ENCODE measurements at places on chromosomes 1 and 21.
A peak's percentile ranks its signal among the peaks of the same experiment; 100 is the strongest.

GRCh38 chr1:1144122-1144842 lies 28.4 kb upstream of the C1orf159 start:
- DNase-seq: peak; percentile 48

- no peak for DNase-seq
Observed at GRCh38 chr1:44012941-44013609, 18.2 kb downstream of the SLC6A9 start.

- no peak for DNase-seq
Observed at GRCh38 chr1:228691211-228691610, 44.1 kb upstream of the RHOU start.

DNA sequence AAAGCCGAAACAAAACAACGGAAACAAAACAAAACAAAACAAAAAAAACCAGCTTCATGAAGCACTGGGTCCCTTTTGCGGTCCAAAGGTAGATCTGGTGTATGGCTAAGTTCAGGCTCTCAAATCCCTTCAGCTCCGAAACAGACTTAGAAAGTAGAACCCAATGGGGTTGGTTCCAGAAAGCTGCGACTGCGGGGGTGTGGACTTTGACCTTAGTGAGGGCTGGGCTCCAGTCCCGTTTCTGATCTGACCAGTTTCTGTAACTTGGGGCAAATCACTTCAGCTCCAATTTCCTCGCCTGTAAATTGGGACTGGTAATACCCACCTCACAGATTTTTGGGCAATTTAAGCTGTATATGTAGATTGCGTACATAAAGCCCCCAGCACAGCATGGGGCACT lies 105.2 kb downstream of the ZSCAN20 start:
- no peak for DNase-seq

DNA sequence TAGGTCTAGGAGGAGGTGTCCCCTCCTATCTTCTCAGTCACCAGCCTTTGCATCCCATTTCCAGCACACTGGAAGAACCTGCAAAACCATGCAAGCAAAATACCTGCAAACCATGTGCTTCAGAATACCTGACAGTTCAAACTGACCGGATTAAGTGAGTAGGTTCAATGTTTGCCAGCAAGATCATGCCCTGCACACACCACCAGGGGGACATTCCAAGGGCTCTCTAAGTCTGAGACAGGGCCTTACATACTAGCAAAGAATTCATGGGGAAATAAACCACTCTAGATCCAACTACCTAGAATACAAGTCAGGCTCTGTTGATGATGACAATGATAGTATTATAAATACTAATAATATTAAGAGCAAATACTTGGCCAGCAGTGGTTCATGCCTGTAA lies 27.6 kb downstream of the INPP5B start:
- no peak for DNase-seq

DNA sequence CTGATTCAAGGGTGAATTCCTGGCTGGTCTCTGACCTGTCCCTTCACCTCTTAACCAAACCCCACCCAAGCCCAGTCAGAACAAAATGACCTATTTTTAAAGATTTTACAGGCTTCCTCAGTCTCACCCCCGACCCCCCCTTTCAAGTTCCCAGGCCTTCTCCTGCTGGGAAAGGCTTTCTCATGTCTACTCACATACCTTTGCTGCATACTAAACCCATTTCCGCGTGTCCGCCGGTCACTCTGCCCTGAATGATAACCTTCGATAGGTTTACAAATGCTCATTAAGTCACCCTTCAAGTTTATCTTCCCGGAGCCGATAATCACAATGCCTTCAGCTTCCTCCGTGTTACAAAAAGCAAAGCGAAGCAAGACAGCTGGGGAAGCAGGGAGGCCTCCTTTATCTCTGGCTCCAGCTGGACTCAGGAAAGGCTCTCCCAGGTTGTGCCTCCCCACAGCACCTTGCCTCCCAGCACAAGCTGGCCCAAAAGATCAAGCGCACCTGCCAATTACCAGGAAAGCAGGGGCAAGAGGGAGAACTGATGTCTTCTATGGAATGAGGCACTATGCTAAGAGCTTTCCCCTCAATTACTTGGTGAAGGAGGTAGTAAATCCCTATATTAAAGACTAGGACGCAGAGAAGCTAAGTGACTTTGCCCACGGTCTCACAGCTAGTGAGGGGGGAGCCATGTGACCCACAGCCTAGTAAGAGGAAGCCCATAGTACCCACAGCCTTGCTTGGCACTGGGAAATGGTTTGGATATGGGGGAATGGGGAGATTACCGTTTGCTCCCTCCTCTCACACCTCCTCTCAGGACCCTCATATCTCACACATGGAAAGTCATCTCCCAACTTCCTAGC lies 15.9 kb downstream of the SMIM12 start:
- DNase-seq: no peak

- DNase-seq: no peak
Observed at GRCh38 chr1:9510130-9510529, 29.1 kb upstream of the SLC25A33 start.

DNA sequence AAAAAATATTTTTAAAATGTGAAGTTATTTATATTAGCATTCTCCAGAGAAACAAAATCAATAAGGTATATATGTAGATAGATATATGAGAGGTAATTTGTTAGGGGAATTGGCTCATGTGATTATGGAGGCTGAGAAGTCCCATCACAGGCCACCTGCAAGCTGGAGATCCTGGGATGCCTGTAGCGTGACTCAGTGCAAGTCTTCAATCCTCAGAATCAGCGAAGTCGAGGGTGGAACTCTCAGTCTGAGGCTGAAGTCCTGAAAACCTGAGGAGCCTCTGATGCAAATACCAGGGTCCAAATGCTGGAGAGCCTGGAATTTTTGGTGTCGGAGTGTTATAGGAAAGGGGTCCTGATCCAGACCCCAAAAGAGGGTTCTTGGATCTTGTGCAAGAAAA lies 658.5 kb downstream of the USP25 start:
- DNase-seq: no peak

GRCh38 chr21:31910074-31910470 lies 37.3 kb downstream of the HUNK start:
- no peak for DNase-seq

DNA sequence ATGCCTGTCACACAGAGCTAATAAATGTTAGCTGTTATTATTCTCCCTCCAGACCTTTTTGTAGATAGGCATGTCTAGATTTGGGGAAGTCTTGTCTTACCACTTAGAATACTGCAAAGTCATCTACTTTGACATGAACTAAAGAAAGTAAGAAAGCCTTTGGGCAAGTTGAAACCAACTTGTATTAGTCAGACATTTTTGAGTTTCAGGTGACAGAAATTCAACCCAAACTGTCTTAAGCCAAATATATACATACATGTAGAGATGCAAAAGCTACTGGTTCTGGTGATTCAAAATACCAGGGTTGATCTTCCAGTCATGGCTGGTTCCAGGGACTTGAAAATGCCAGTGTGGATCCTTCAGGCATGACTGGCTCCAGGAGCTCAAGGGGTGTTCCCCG lies 276.8 kb upstream of the TMEM51 start:
- no peak for DNase-seq

GRCh38 chr1:228417061-228417460 lies 400 bp upstream of the TRIM17 start:
- DNase-seq: no peak

GRCh38 chr1:21077085-21077484 lies 99.6 kb downstream of the EIF4G3 start:
- no peak for DNase-seq

GRCh38 chr1:246510147-246511030 lies 3.3 kb upstream of the SMYD3 start:
- DNase-seq: no peak

- DNase-seq: no peak
Observed at GRCh38 chr21:26835027-26835713, 10.0 kb downstream of the ADAMTS1 start.

DNA sequence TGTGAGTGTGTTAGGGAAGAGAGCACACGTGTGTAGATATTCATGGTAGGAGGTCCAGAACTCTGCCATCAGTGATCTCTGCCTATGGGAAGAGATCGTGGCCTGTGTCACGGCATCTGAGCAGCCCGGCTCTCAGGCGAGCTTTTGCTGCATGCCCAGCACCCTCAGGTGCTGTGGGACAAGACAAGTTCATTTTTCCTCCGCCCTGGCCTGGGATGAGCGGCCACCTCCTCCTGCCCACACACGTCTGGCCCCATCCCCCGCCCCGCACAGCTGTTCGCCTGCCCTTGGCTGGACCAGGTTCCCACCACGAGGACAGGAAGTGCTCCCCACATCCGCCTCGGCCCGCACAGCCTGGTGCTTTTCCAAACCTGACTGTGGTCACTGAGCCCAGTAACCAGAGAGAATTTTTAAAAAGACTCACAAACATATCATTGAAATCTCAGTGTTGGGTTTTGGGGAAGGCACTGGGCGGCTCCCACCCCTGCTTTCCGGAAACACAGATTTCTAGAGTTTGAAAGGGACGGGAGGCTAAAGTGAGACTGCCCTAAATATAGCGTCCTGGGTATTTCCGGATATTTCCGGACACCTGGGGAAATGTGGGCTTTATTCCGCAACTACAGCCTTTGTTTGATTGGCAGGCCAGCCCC lies 18.0 kb downstream of the BMP8A start:
- no peak for DNase-seq

- DNase-seq: peak; percentile 2
Observed at GRCh38 chr1:213669964-213670691, 317.6 kb upstream of the PROX1 start.

- DNase-seq: no peak
Observed at GRCh38 chr1:46342677-46343350, 2.2 kb downstream of the NSUN4 start.

GRCh38 chr1:44025816-44026215 lies 5.4 kb downstream of the SLC6A9 start:
- no peak for DNase-seq

DNA sequence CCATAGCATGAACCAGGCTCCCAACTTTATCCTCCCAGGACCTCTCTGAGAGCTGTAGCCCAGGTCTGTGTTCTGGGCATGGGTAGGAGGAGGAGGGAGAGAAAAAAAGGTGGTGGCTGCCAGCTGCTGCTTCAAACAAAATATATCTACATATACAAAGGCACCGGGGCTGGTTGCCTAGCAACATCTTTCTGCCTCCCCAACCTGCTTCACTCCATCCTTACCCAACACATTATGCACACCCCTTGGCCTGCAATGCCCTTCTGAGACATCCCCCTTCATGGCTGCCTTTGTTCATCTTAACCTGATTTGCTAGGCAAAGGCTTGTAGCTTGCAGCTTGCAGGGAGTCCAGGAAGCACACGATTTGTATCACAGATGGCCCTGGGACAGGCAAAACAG lies 27.2 kb upstream of the ATP1A1 start:
- peak; percentile 16 for DNase-seq

GRCh38 chr1:104933846-104934245 lies 1184.1 kb downstream of the AMY1C start:
- DNase-seq: no peak

DNA sequence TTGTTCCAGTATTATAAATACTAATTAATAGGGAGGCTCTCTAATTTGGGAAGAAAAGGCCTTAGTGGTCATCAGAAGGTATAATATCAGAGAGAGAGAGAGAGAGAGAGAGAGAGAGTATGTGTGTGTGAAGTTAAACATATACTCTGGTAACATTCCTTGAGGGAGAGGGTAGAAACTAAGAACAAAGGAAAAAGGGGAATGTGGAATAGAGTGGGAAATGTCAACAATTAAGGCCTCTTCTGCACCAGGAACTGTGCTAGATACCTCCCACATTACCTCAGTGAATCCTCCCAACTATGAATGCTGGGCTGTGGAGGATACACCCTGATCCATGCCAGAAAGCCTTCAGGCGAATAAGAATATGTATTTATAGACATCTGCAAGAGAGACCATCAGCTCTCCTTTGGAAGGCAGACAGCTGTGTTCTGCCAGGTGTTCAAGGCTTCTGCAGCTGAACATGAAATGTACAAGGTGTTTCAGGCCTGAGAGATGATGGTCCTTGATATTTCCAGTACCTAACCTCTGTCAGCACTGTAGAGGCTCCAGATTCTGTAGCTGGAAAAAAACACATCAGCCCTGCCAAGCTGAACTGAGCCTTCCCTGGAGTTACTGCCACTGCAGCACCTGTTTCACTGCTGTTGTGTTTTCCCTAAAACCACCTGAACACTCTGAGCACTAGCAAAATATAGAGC lies 29.1 kb downstream of the TBX15 start:
- DNase-seq: no peak

DNA sequence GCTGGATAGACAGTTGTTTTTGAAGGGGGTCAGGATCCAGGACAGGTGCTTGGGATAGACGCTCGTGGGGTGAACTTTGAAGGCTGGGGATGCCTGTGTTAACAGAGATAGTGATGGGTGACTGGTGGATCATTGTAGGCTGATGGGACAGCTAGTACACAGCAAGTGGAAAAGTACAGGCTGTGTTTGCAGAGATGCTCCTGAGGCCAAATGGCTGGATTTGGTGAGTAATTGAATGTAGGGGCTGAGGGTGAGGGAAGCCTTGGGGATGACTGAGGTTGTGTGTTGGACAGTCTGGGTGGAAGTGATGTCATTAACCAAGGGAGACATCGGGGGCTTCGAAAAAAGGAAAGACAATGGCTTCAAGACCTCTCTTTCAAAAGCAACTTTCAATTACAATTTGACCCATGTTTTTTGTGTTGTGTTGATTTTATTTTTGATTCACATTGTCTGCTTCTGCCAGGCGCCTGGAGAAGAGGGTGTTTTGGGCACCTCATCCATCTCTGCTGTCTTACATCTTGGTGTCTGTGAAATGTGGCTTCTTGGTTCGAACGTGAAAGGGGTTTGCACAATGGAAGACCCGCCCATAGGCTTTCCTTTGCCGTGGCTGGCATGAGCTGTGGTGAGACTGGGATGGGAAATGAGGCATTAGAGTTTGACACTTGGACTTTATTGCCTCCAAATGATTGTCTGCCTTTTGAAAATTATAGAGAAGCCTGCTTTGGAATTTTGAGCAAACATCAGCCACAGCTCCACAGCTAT lies 147.5 kb downstream of the FOXD2 start:
- DNase-seq: no peak

- DNase-seq: no peak
Observed at GRCh38 chr1:107997866-107998265, 32.9 kb upstream of the VAV3 start.

DNA sequence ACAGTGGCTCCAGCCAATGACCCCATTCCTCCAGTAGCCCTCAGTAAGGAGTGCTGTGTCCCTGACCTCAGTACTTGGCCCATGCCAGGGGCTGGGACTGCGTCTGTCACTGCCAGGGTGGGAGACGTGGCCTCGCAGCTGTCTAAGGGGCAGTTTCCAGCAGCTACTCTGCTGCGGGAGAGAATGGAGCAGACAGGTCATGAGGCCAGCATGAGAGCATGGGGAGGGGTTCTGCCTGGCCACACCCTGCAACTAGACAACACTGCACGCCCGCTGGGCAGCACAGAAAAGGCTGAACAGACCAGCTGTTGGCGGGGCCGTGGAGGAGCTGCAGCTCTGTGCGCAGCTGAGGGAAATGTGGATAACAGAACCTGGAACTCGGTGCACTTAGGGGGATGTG lies 91.6 kb upstream of the COL6A1 start:
- no peak for DNase-seq

- DNase-seq: no peak
Observed at GRCh38 chr1:32701421-32701911, 1.1 kb downstream of the SYNC start.

- DNase-seq: no peak
Observed at GRCh38 chr1:199279067-199279466, 640.2 kb downstream of the PTPRC start.
